Kidney epithelial cell (primary cell): ENCODE measurements at places on chromosomes 2 and 18. TPM values are rescaled to one million over a fixed set of nuclear protein-coding genes. Genes with fewer than 3 reads are reported as not detected.

Gene EVX2
- total RNA-seq, result not detected in 2 replicates

Gene KIAA2012
- not detected in 2 replicates for total RNA-seq

Gene NTSR2
- not detected in 2 replicates for total RNA-seq

Gene FBXO48
- 0.54 and 0.68 TPM in 2 replicates for total RNA-seq

Gene C2orf81
- total RNA-seq, result 3.0 and 4.3 TPM in 2 replicates

Gene SKA1
- total RNA-seq, result 4.1 and 5.1 TPM in 2 replicates

Gene TRIM43
- not detected in 2 replicates for total RNA-seq

Gene IL36B
- not detected in 2 replicates for total RNA-seq

Gene PCBP1
- 144 and 150 TPM in 2 replicates for total RNA-seq

Gene ARHGAP28
- total RNA-seq, result 4.6 and 6.0 TPM in 2 replicates

Gene C1GALT1C1L
- 1.1 and 1.2 TPM in 2 replicates for total RNA-seq

Gene CRYGC
- total RNA-seq, result not detected in 2 replicates

Gene CTNNA2
- 2.3 and 3.5 TPM in 2 replicates for total RNA-seq

DNA sequence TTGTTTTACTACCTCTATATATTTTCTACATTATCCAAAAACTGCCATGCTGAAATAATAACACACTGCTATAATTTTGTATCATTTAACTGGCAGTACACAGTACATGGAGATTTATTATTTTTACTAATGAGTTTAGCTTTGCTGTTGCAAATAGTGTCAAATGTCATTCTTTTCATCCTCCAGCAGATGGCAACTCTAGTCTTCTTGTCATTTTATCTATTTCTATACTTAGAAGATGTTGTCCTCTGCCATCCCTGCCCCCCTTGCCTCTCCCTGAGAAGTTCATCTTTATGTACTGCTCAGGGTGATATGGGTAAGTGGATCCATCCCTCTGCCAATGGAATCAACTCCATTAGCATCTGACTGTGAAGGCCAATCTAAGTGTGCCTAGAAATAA, 21.7 kb upstream of the LRRTM1 start:
- peak; percentile 26 for DNase-seq

DNA sequence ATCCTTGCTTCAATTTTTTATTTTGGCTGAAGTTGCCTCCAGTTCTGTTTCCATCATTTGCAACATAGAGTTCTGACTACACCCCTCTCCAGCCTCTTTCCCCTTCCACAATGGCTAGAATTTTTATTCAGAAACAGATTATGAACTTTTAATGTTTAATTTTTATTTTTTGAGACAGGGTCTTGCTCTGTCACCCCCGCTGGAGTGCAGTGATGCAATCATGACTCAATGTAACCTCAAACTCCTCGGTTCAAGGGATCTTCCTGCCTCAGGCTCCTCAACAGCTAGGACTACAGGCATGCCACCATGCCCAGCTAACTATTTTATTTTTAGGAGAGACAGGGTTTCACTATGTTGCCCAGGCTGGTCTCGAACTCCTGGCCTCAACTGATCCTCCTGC, 2.8 kb downstream of the NTSR2 start:
- DNase-seq, result no peak

GRCh38 chr2:149038442-149039212, at the start of gene LYPD6B:
Gene LYPD6B, plus strand, starts transcription at chr2:149038699. Its CDS starts 92,250 bp downstream, at chr2:149130949.
- DNase-seq, result no peak

DNA sequence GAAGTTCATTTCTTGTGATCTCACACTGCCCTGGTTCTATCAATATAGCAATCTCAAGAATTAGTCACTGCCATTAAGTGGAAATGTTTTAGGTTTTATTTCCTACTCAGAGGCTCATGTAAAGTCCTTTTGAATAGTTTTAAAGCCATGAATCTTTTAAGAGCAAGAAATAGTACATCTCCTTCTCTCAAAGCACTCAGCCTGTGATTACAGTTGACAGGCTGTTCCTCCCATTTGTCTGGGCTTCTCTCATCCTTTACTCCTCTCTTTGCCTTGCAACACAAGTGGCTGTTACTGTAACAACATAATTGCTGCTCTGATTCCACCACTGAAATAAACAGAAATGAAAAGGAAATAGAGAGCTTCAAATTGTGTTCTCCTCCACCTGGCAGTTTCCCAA, 18.4 kb downstream of the GRP start:
- no peak for DNase-seq

- no peak for DNase-seq
These were observed 20.8 kb downstream of the LAMA3 start for GRCh38 chr18:23710068-23710527.

GRCh38 chr2:233096006-233096405, 35.9 kb downstream of the INPP5D start:
- no peak for DNase-seq

GRCh38 chr18:64082054-64082453, 66.8 kb downstream of the LINC00305 start:
- DNase-seq, result no peak

GRCh38 chr18:36348971-36349417, 51.5 kb downstream of the FHOD3 start:
- DNase-seq, result no peak

- no peak for DNase-seq
These were observed 26.9 kb upstream of the INSIG2 start for GRCh38 chr2:118061135-118061955.

DNA sequence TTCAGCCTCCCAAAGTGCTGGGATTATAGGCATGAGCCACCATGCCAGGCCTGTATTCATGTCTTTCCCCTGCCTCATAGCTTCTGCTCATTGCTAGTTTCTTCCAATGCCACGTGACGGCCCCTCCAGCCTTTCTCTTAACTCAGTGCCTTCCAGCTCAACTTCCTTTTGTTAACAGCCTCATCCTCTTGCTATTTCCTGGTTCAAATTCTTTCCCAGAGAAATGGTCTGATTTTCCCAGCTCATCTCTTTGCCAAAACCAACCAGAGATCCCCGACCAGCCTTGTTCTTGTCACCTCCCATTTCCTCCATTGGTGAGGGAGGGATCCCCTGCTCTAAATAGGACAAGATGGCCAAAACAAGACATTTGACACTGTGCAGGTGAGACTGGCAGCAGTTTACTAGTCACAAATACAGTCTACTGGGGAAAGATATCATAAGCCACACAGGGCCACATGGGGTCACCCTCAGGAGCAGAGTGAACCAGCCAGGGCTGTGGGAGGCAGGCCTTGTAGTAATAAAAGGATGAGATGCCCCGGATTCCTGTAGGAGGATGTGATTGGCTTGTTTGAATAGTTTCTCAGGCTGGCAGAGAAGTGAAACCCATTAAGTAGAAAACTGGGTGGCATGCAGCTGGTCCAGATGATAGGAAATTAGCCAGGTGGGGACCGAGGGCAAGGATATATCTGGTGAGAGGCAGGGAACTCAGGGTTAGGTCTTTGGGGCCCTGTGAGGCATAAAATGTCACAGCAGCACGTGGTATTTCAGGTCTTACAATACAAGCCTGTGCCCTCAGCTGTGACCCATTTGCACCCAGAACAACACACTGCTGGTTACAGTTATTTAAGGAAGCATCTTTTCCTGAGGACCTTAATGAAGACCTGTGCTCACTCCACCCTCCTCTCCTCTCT, 6.4 kb downstream of the CD207 start:
- no peak for DNase-seq

GRCh38 chr2:22683914-22684313, 701.1 kb upstream of the KLHL29 start:
- DNase-seq, result no peak

DNA sequence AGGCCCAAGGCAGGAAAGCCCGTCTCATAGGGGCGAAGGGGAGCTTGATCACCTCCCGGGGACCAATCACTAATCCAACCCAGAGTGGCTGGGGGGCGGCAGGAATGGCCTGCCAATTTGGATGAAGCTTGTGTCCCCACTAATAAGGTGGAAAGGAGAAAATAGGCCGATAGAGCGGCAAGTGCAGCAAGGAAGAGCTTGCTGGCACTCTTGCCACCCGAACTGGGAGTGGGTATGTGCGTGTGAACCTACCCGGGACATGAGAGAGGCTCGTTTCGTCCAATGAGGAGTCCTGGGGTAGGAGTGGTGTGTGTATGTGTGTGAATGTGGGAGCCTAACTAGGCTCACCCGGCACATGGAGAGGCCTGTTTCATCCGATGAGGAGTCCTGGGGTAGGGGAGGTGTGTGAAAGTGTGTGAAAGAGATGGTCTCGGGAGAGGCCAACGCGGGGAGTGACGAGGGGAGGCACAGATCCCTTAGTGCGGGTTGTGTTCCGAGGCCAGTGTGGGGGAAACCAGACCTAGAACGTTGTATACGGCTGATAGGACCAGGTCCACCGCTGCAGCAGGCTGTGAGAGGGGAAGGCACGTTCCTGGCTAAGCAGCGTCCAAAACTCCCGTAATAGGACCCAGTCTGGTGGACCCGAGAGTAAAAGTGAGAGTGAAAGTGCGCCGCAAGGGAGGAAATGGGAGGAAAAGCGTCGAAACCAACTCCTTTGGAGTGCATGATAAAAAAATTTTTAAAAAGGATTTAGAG, 47.1 kb upstream of the SELENOI start:
- DNase-seq, result no peak

GRCh38 chr2:694906-695510, 17.8 kb upstream of the TMEM18 start:
- no peak for DNase-seq

GRCh38 chr2:15957881-15958713, 17.7 kb downstream of the MYCN start:
- no peak for DNase-seq

DNA sequence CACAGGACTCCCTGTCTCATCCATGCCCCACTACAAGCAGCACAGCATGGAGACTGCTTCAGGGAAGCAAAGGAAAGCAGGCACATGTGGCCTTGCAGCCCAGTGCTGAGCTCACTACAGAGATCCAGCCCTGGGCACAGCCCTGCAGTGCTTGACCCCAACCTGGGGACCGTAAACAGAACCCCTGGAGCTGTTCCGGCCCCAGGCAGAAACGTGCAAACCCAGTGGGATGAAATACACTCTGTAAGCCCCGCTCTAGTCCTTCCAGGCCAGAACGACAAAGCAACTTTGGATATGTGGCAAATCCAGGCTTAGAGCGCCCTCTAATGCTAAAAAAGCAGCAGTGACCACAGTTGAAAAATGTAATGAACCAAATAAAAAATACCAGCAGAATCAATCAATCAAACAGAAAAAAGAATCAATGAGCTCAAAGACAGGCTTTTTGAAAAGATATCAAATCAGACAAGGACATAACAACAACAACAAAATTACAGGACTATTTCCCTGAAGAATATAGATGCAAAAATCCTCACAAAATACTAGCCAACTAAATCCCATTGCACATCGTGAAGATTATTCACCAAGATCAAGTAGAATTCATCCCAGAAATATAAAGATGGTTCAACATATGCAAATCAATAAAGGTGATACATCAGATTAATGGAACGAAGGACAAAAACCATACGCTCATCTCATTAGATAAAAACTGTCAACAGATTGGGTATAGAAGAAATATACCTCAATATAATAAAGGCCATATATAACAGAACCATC, 45.6 kb downstream of the ZNF519 start:
- DNase-seq, result no peak

GRCh38 chr2:233023761-233024410, 8.6 kb upstream of the NEU2 start:
- no peak for DNase-seq

DNA sequence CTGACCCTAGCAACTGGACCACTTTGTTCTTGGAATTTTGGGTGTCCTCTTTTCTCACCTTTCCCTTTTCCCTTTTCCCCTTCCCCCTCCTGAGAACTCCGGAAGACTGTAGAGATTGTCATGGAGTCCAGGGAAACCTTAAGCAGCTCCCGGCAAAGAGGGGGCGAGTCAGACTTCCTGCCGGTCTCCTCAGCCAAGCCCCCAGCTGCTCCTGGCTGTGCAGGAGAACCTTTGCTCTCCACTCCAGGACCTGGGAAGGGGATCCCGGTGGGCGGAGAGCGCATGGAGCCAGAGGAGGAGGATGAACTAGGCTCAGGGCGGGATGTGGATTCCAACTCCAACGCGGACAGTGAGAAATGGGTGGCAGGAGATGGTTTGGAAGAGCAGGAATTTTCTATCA, 20.5 kb downstream of the SETBP1 start:
- DNase-seq, result no peak
